ENCODE measurements at places on chromosomes 3 and 15.

DNA sequence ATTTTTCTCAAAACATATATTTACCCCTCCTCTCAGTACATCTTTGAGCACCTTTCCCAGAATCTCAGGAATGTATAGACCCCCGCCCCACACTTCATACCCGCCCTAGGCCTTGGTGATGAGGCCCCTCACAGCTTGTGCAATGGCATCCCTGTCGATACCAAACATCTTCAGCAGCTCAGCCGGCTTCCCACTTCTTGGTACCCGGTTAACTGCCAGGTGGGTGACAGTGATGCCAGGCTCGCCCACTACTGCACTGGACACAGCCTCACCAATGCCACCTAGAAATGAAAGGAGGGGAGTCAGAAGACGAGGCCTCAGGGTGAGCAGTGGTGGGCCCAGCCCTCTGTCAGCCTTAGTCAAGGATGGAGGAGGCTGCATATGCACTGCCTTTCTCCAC lies 30.2 kb downstream of the TKT start:
- DNase-seq = no peak

GRCh38 chr15:47027322-47027946 lies 689.9 kb upstream of the SEMA6D start:
- DNase-seq = no peak

GRCh38 chr3:87350367-87351199 lies 74.2 kb upstream of the POU1F1 start:
- peak; percentile 45 for DNase-seq

DNA sequence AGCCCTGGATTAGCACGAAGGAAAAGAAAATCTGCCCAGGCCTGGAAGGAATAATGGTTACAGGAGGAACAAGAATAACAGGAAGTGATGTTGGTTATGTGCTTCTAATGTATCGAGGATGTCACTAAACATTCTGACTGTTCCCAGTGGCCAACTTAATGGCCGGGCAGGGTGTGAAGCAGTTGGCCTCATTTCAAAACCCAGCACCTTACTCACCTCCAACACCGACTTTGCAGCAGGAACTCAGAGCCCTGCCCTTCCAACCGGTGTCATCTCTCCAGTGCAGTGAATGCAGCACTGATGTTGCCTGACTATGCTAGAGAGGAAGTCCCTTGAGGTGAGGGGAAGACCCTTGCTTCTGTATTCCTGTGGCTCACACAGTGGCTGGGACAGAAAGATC lies 162.4 kb upstream of the LRTM1 start:
- DNase-seq = no peak

DNA sequence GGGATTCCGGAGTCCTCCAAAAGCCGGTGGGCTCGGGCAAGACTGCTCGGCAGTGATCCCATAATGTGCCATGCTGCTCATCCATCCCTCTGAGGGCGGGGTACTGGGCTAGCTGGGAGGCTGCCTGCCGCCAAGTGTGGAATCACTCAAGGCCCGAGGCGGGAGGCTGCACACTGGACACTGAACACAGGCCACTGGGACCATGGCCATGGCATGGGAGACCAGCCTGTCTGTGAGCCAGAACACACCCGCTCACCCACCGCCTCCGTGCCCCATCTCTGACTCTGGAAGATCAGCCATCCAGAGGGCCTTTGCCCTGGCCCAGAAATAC lies 1.4 kb downstream of the C3orf22 start:
- DNase-seq = no peak

DNA sequence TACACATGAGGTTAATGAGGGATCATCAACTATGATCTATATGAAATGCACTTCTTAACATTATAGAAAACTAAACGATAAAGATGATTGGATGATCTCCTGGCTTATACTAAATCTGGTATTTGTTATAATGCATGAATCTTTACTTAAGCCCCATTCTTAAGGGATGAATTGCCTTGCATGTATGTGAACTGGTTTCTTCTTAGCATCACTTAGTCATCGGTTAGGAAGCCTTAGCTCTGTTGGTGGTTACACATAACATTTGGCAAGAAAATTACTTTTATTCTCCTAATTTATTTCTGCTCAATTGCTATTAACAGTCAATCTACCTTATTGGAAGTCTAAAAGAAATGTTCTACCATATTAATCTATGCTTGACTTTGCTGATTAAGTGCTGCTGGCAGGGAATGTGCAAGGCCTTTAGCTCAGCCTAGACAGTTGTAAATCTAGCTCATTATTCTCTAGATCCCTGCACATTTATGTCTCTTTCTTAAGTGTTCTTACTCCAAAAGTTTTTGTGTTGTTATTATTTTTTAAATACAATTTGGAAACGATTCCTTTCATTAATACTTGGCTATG lies 356.0 kb downstream of the ZPLD1 start:
- peak; percentile 83 for DNase-seq

DNA sequence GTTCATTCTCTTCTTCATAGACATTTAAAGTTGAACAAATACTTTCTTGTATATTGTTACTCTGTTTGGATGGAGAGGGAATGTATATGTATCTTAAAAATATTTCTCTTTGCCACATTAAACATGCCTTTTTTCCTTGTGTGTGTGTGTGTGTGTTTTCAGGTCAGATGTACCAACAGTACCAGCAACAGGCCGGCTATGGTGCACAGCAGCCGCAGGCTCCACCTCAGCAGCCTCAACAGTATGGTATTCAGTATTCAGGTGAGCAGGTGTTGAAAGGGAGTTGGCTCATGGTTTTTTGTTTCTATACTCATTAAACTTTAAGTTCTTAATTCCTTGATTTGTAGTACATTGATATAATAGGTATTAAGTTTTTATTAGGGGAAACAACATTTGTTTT lies 35.4 kb downstream of the TFG start:
- no peak for DNase-seq

- DNase-seq = no peak
Observed at GRCh38 chr3:45366290-45366689, 22.1 kb upstream of the LARS2 start.

- DNase-seq = no peak
Observed at GRCh38 chr3:111128884-111129283, 57.3 kb downstream of the NECTIN3 start.

DNA sequence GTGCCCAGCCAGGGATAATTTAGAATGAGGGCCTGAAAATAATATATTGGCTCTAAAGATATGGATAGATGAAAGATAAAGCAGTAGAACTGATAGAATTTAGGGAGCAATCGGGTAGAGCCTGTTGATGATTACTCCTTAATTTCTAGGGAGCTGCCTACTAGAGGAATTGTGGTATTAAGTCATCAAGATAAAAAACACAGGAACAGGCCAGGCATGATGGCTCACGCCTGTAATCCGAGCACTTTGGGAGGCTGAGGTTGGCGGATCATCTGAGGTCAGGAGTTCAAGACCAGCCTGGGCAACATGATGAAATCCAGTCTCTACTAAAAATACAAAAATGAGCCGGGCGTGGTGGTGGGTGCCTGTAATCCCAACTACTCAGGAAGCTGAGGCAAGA lies 130.4 kb downstream of the PCCB start:
- no peak for DNase-seq

DNA sequence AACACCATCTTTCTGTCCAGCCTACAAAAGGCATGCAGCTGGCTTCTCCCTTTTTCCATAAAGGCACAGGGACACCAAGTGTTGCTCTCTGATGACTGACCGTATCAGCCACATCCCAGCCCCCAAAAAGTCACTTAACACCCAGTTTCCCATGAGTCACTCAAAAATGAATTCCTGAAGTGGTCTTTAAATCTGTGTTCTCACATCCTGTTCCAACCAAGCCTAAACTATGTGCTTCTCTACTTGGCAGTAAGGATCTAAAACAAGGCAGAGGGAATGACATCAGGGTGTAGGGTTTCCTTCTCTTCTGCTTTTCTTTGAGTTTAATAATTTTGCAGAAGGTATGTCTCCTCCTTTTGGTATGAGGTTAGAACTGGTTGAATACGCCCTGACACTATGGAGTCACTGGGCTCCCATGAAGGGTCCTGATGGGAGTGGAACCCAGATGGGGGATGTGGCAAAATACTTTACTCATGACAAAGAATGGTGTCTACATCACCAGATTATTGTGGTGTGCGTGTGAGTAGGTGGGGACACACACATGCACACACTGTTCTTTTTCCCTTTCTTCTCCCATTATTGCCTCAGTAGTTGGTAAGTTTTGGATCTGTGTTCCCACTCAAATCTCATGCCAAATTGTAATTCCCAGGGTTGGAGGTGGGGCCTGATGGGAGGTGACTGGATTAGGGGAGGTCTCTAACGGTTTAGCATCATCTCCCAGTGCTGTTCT lies 35.6 kb upstream of the CCK start:
- DNase-seq = no peak

DNA sequence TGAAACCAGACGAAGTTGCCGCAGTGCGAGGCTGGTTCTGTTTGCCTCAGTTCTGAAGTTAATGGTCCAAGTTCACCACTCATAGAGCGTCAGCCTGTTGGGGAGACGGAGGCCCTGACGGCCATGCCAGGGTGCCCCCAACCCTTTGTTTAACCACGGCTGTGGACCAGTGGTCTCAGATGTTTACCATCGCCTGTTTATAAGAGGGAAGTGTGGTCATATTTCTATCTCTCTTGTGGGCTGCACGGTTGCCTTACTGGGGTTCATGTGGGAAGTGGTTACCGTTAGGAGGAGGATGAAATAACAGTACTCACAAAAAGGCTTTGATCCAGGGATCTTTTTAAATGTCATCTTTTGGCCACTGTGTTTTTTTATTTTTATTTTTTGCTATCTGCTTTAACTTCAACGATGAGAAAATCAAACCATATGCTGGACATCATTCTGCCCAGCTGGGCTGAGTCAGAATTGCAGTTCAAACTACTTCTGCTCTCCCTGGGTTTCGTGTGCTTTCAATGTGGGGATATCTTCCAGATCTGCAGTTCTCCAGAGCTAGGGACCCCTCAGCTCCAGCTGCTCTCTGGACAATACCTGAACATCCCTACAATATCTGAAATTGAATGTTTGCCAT lies 17.8 kb downstream of the SMAD3 start:
- no peak for DNase-seq

DNA sequence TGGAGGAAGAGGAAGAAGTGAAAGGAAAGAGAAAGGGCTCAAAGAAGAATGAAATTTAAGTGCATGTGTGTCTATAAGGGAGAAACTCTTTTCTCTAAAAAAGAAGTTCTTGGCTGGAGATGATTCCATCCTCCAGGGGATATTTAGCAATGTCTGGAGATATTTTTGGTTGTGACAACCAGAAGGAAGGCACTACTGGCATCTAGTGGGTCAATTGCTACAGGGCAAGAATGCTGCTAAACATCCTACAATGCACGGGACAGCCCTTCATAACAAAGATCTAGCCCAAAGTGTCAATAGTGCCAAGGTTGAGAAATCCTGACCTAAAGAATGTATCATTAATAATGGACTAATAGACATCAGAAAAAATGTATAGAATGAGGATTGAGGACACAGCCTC lies 57.4 kb upstream of the ST3GAL6 start:
- no peak for DNase-seq

DNA sequence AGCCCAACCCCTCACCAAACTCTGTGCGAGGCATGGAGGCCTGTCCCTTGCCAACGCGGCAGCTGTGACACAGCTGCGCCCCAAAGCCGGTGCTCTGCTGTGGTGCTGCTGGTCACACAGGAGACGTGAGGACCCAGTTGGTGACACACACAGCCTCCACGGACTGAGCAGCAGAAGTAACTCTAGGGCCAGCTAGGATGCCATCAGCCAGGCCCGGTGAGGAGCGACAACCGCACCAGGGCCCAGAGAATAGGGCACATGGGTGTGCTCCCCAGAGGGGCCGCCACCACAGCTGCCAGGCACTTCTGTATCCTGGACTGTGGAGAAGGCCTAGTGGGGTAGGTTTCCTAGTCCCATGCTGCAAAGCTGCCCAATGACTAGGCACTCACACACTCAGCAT lies 10.7 kb downstream of the ZXDC start:
- no peak for DNase-seq

DNA sequence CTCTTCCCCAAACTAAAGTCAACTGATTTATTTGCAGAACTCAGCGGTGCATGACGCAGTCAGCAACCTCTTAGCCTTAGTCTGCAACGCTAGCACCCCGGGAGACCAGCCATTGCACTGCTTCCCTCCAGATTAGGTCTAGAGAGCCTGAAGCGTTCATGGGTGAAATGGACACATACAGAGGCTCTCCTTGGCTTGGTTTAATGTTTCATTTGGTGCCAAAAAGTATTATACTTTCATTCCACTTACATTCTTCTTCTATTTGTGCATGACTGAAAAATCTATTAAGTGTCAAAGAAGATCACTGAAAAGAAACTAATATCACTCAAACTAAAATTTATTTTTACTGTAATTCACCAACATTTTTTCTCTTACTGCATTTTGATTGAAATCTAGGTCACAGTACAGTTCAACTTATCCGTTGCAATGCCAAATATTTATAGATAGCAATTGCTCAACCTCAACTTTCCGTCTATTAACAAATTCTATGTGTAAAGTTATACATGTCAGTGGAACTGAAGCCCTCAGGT lies 116.2 kb downstream of the ROBO1 start:
- no peak for DNase-seq

DNA sequence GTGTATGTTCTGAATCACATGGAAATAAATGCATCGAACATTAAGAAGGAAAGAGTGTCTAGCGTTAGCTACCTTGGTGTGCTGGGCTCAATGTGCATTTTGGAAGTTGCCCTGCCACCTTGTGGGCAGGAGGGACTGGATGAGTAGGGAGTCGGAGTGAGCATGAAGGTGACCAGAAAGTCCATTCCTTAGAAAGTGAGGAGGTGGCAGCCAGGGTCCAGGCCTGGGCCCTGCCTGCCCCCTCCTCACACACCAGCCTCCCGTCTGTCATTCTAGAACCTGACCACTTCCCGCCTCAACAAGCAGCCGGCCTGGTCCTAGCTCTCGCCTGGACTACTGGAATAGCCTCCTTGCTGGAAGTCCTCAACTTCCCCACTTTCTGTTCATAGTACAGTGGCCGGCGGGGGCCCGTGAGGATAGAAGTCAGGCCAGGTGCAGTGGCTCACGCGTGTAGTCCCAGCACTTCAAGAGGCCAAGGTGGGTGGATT lies 10.2 kb upstream of the GATA2 start:
- DNase-seq = no peak

DNA sequence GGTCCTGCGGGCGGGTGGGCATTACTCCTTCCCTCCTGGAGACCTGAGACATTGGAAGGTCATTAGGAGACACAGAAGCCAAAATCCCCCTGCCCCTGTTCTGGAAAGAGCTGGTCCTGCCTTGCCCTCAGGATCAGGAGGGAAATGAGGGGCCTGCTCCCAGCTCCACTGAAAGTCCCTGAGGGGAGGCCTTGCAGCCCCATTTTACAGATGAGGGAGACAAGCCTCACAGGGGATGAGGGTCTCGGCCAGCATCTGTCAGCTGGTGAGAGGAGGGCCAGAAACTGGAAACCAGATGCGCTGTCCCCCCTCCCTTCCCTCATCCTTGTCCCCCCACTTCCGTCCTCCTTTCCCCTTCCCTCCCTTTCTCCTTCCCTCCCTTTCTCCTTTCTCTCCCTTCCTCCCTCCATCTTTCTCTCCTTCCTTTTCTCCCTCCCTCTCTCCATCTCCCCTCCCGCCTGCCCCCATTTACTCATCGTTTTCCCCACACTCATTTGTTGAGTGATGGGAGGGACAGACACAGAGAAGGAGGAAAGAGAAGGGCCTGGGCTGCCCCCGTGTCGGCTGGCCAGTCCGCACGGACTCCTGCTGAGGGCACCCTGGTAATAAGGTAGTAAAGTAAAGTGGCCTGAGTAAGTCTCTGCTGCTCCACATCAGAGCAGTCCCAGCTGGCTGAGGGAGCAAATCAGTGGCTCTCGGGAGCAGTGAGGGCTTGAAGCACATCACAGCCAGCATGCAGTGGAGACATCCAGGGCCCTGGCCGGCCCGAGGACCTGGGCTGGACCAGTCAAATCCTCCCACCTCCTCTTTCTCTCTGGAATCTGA lies 112.4 kb upstream of the ALDH1A3 start:
- no peak for DNase-seq

All from amniotic stem cell (primary cell).